ENCODE measurements at places on chromosomes 4 and X. TPM values are rescaled to one million over a fixed set of nuclear protein-coding genes. Genes with fewer than 3 reads are reported as not detected.

The CNGA1 gene
- not detected for total RNA-seq

The CCDC120 gene
- total RNA-seq = 0.39 TPM

The MAOB gene
- total RNA-seq = under 0.01 TPM

The CCKAR gene
- total RNA-seq = not detected

The CD38 gene
- not detected for total RNA-seq

The PDS5A gene
- total RNA-seq = 78.6 TPM

The NLGN4X gene
- total RNA-seq = not detected

The CXorf49 gene
- total RNA-seq = not detected

The UGT2A1 gene
- not detected for total RNA-seq

The SOD3 gene
- 1.6 TPM for total RNA-seq

The NHS gene
- 0.98 TPM for total RNA-seq

The HERC6 gene
- 2.9 TPM for total RNA-seq

The ZNF185 gene
- 1.4 TPM for total RNA-seq

The FAM149A gene
- total RNA-seq = 5.1 TPM

The RIBC1 gene
- total RNA-seq = 0.73 TPM

The CRMP1 gene
- not detected for total RNA-seq

The RHOH gene
- total RNA-seq = not detected

The HPGDS gene
- total RNA-seq = not detected

The FATE1 gene
- not detected for total RNA-seq

The FGB gene
- not detected for total RNA-seq

The FGG gene
- not detected for total RNA-seq

The PPM1K gene
- total RNA-seq = 16.2 TPM

The CITED1 gene
- 2.0 TPM for total RNA-seq

The PCDH18 gene
- total RNA-seq = 100 TPM

The HS3ST1 gene
- total RNA-seq = not detected

The CTAG1A gene
- total RNA-seq = not detected

The AADAT gene
- 4.9 TPM for total RNA-seq

The PLAC1 gene
- not detected for total RNA-seq

The PCDH7 gene
- 2.7 TPM for total RNA-seq

The NPY2R gene
- under 0.01 TPM for total RNA-seq

The GPR119 gene
- total RNA-seq = not detected

The USP26 gene
- total RNA-seq = not detected

The PNMA5 gene
- total RNA-seq = not detected

The MAGEA10 gene
- not detected for total RNA-seq

The UGT2A3 gene
- not detected for total RNA-seq

The IL21 gene
- total RNA-seq = not detected

The SLC9B1 gene
- total RNA-seq = 0.73 TPM

The CLOCK gene
- total RNA-seq = 22.8 TPM

The TXK gene
- 0.37 TPM for total RNA-seq

All from subcutaneous preadipocyte (primary cell).